ENCODE measurements at places on chromosomes 2 and 18.

DNA sequence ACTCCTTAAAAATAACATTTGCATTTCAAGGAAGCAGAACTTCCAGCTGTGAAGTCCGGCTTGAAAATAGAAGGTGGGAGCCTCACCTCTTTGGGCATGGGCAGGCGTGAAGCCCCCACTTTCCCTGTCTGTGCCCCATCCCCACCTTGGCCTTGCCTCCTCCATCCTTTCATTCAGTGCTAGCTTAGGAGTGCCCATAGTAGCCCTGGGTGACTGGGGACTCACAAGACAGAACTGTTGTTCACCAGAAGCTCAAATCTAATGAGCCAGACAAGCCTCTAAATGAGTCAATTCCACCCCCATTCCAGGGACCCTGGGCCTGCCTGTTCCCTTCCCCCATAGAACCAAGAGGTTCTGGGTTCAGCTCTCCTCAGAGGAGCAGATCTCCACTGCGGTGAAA is 20.0 kb downstream of the SPATA3 start:
- DNase-seq = no peak

DNA sequence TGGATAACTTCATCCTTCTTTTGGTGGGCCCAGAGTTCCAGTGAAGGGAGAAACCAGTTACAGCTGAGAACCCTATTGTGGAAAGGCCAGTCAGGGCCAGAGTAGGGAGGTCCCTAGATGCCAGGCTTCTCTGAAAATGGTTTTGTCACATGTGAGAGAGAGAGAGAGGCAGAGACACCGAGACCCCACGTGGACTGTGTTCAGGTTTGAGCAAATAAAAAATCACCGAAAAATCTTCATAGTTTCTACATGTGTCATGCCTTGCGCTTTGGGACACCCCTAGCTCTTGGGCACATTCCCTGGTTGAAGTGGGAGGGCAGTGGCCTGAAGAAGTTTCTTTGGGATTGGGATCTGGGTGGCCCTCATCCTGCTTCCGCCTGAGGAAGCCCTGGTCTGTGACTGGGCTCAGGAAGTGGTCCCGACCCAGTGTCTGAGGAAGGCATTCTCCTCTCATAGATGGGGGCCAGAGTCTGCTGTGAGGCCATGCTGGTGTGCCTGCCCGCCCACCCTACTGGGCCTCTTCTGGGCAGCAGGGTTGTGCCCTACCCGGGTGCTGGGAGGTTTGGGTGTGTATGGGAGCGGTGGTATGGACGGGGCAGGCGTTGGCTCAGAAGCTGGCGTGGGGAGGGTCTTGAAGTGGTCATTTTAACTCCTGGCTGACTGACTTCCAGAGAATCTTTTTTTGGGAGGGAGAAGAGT is 16.1 kb downstream of the NCK2 start:
- DNase-seq = no peak

DNA sequence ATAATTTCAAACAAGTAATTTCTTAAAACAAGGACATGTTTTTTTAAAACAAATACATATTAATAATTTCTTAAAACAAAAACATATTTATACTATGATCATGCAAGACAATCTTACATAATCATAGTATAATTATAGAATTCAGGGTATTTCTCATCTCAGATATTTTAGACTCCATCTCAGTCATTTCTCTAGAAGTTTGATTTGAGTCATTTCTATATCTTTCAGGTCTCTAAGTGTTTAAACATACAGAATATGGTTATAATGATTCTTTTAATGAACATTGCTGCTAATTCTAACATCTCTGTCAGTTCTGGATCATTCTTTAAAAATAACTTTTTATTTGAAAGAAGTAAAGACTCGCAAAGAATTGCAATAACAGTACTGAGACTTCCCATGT is 154.2 kb upstream of the KYNU start:
- DNase-seq = no peak

- DNase-seq = peak; percentile 25
Measured at GRCh38 chr2:156405586-156405985, 30.6 kb upstream of the GPD2 start.

GRCh38 chr2:205189301-205189700 is 493.0 kb upstream of the NRP2 start:
- DNase-seq = no peak

DNA sequence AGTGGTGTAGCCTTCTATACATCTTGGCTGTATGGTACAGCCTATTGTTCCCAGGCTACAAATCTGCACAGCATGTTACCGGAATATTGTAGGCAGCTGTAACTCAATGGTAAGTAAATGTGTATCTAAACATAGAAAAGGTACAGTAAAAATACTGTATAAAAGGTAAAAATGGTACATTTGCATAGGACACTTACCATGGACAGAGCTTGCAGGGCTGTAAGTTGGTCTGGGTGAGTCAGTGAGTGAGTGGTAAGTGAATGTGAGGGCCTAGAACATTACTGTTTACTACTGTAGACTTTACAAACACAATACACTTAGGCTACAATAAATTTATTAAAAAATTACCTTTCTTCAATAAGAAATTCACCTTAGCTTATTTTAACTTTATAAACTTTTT is 3.7 kb upstream of the MRPS9 start:
- DNase-seq = no peak

All from left cardiac atrium (tissue), 4 donors.